Stimulated activated CD4-positive, alpha-beta T cell treated with anti-CD3 and anti-CD28 coated beads, Interleukin-1b, Interleukin-23, amount 100 ng/mL, for 1 hour (primary cell): ENCODE measurements at places on chromosomes 12 and 14.

- no peak for DNase-seq
Measured at GRCh38 chr14:61505815-61506809, 184.7 kb downstream of the PRKCH start.

DNA sequence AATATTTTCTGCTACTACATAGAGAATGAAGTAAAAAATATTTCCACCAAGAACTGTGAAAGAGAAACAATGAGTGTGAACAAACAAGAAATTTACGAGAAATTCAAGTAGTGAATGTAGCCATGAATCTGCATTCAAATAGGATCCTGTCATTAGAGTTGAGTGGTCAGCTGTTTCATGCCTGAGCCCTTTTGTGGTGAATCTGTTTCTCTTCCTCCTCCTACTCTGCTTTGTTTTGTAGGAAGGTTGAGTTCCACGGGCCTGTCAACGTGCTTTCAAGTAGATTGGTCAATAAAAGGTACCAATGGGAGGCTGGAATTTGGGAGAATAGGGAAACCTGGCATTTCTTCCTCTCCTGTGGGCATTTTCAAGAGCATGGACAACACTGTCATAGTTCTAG, 1749.6 kb upstream of the FLRT2 start:
- no peak for DNase-seq

DNA sequence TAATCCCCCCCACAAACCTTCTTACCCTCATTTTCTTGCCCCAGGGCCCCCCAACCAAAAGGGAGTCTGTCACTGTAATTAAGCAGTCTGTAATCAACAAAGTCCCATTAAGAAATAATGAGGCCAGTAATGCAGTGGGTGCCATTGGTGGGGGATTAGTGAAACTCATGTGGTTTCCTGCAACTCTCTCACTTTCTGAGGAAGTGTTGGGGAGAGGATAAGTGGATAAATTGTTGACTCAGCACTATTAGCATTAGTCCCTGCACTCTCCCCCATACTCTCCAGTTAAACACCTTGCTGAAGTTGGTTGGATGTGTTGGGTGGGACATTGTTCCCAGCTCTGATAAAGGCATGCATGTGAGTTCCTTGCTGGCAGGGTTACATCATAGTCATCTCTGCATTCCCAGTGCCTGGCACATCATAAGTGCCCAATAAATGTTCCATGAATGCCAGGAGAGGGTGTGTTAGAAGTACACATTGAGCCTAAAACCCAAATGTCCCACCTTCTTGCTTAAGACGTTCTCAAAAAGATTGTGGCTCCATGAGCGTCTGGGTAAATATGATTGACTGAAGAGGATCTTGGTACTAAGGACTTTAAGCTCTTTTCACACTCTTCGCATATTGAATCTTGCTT, 45.8 kb upstream of the HOXC13 start:
- no peak for DNase-seq

- DNase-seq = no peak
Measured at GRCh38 chr14:29240066-29240465, 473.5 kb downstream of the FOXG1 start.

DNA sequence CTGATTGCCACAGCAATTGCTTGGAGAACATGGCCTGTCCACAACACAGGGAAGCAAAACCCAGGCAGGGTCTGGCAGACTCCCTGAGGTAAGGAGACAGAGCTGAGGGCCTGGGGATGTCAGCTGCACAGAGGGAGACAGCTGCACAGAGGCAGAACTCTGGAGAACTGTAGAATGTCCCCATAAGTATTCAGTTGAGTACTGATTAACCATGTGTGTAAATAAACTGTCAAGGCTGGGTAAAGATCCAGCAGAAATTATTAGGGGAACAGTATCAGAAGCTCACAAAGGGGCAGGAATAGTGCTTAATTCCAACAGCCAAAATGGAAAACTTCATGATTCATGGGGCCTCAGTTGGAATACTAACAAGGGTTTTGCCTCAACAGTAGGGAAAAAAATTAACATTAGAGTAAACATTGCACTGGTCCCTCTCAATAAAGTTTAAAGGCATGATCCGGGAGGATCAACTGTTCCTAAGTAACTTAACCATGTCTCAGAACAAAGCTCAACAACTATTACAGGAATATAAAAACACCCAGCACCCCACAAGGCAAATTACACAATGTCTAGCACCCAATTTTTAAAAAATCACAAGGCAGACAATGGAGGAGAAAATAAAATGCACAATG, 201.3 kb upstream of the RASSF8 start:
- DNase-seq = no peak

- no peak for DNase-seq
Measured at GRCh38 chr12:2003676-2004112, 563 bp downstream of the DCP1B start.

- DNase-seq = no peak
Measured at GRCh38 chr12:12721814-12722434, 4.8 kb downstream of the CDKN1B start.

DNA sequence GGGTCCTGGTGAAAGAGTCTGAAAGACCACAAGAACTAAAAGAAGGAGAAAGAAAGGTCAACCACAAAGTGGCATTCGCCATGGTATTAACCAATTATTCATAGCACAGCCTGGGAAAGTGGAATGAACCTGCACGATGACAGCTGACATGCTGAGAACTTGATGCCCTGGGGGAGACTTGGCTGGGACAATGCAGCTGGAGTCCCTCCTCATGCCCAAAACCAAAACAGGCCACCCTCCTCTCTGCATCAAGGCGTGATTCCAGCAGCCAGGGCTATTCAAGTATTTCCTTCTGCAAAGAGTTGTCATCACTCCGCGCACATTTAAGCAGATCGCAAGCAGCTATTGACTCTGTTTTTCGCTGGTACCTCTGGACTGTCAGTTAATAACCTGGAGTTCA, 167.1 kb upstream of the NOS1 start:
- no peak for DNase-seq
